RKO (cell line): ENCODE measurements at places on chromosomes 3 and 15.

DNA sequence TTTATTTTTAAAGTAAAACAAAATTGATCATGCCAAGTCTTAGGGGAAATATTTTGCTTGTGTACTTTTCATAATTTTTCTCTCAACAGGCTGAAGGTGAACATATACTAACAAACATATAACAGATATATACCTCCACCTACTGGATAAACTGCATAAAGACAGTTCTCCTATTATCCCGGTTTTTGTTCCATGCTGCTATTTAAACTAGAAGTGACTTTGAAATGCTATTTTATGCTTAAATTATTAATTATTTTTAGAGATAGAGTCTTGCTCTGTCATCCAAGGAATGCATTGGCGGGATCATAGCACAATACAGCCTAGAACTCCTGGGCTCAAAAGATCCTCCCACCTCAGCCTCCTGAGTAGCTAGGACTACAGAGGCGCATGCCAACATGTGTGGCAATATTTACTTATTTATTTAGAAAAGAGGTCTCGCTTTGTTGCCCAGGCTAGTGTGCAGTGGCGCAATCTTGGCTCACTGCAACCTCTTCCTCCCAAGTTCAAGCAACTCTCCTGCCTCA lies 49.8 kb downstream of the ST3GAL6 start:
- peak; percentile 77 for DNase-seq

DNA sequence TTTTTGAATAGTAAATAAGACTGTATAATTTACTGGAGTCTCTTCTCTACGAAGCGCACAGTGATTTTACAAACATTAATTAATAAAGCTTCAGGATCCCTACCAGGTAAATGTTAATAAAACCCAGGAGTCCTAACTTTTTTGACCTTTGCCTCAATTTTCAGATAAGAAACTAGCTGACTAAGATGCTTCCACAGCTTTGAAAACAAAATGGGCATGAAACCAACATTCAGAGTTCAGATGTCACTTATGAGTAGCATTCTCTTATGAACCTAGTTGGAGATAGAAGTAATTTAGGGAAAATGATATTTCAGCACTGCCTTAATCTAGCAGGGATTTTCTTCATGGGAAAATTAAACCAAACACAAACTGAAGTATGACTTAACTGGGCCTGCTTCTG lies 13.0 kb upstream of the FHIT start:
- DNase-seq = no peak

DNA sequence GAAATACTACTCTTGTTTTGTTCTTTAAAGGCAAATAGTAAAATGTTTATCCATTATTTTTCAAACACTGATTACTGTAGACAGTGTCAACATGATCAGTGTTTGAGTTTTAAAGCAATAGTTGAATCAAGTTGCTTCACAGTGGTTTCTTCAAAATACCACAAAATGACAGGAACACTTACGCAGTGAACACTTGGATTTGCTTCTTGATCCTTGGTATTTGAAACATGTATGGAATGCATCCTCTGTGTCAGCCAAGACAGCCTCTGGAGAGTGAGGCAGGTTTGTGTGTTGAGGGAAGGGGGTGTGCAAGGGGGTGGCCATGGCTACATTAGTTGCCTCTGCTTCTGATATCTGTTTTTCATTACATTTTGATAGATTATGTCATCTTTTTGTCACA lies 413.0 kb downstream of the RBMS3 start:
- no peak for DNase-seq

DNA sequence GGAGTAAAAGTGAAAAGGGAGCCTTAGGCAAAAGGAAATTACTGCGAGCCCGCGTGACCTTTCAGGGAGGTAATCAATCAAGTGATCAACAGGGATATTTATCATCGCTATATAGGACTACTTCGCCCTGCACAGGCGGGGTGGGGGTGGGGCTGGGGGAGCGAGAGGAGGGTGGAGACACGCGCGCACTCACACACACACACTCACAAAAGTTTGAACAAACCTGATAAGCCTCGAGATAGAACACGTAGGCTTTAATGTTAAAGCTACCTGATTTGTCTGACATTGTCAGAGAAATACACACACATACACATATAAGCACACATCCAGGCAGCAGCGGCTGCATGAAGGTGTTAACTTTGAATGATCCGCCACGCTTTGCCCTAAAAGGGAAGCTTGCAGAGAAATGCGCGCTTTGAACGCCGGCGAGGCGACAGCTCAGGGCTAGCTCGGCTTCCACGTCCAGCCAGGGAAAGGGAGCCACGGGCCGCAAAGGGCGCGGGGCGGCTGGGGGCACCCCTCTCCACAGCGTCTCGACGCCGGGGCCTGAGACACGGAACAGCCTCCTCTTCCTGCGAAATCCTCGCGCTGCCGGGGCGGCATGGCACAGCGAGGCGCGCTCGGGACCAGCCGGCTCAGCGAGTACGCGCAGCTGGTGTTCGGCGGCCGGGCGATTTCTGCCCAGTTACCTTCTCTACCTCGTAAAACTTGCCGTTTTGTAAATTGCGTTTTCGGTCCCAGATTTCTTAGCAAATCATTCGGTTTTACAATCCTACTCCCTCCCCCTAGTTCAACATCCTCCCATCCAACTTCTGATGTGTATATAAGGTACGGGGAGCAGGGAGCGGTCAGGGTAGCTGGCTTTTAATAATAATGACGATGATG lies 4.8 kb upstream of the MECOM start:
- peak; percentile 48 for DNase-seq

- DNase-seq = no peak
Observed at GRCh38 chr15:78637776-78638435, 3.1 kb downstream of the CHRNB4 start.

- no peak for DNase-seq
Observed at GRCh38 chr3:62027241-62027640, 346.1 kb downstream of the FEZF2 start.

- DNase-seq = no peak
Observed at GRCh38 chr3:52528586-52529375, 4.9 kb downstream of the NT5DC2 start.

GRCh38 chr3:136008732-136009470 lies 43.4 kb downstream of the PPP2R3A start:
- DNase-seq = no peak

DNA sequence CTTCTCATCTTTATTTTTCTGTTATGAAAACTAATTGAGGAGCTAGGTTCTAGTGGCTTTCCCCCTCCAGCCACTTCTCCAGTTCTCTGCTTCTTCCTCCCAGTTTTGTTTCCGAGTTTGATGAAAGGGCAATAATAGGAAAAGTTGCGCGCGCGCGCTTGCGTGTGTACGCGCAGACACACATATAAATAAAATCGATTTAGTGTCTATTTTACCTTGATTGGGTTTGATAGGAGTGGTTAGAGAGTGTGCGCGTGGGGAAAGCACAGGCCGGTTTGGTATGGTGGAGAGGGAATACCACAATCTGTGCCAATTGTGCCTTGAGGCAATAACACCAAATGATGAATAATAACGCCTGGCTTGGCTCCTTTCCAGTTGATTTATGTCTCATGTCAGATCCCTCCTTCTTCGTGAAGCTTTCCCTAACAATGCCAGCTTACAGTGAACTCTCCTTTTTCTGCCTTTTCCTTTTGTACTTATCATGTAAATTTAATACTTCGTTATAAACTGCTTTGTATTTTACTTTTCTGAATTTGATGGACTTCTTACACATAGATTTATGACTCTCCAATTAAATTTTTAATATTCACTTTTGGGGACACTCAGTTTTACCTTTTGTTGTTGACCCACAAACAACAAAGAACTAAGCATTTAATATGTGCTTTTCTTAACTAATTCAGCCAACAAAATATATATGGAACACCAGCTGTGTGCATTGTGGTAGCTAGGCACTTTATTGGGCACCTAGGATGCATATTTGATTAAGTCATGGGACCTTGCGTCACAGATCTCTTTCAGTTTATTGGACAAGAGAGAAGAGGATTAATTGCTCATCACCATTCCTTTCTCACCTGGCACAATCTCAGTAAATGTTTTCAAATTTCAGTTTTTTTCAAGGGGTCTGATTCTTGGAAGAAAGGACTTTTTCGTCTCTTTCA lies 1.7 kb downstream of the TIPARP start:
- peak; percentile 96 for DNase-seq

DNA sequence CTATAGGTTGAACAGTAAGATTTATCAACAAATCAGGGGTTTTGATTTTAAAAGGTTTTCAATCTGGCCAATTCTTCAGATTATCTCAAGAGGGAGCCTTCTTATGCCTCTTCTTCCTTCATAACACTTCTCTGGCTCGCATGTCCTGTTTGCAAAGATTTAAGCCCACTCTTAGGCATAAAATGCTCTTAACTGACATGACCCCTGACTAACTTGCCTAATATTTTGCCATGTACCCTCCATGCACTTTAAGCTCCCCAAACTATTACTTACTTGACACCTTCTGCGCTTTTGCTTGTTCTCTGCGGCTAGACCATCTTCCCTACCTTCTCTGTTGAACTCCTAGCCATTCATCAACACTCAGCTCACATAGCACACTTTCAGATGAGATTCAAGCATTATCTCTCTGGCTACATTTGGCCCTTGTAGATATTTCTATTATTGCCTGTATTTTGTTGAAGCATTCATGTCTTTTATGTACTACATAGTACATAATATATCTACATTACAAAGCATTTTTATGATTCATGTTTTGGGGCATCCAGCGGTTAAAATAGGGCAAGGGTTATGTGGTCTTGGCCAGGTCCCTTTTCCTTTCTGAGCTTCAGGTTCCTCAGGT lies 1.0 kb upstream of the ARIH1 start:
- DNase-seq = peak; percentile 62

GRCh38 chr3:31129241-31129640 lies 234.8 kb upstream of the GADL1 start:
- DNase-seq = no peak

GRCh38 chr3:128277378-128278069 lies 124.2 kb downstream of the EEFSEC start:
- DNase-seq = no peak

- DNase-seq = no peak
Observed at GRCh38 chr3:130894986-130895280, 1.0 kb downstream of the ATP2C1 start.

GRCh38 chr3:141669434-141669833 lies 68.7 kb upstream of the RNF7 start:
- no peak for DNase-seq

- no peak for DNase-seq
Observed at GRCh38 chr15:66714543-66714981, 12.5 kb downstream of the SMAD6 start.

DNA sequence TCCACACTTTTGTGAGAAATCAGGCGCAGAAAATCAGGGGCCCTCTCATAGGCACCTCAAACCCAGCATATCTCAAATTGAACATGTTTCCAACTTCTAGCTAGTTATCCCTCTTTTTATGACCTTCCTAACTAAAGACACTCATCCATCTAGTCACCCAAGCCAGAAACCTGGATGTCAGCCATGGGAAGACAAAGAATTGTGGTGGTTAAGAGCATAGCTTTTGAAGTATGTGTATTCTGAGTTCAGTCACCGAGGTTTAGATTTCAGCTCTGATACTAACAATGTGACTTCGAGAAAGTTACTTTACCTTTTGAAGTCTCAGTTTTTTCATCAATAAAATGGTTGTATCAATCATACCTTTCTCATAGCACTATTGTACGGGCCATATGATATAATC lies 495.5 kb downstream of the NLGN1 start:
- no peak for DNase-seq

GRCh38 chr3:183591881-183592521 lies 36.5 kb upstream of the KLHL6 start:
- no peak for DNase-seq

GRCh38 chr3:107661447-107662123 lies 138.8 kb downstream of the BBX start:
- no peak for DNase-seq

DNA sequence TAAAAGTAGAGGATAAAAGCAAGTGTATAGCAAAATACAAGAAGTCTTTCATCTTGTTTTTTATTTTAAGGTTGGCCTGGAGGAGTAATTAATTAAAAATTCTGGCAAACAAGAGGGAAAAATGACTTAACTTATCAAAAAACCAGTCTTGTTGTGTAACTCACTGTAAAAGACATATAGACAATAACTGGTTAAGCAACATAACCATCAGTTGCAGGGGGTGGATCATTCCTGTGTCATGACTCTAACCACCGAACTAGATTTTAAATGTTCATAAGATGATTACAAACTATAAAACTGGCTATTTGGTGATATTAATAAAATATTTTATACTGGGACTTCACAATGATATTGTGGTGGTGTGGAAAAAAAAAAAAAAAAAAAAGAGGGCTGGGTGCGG lies 130.6 kb downstream of the STAG1 start:
- no peak for DNase-seq

- no peak for DNase-seq
Observed at GRCh38 chr15:52406601-52407000, 111.0 kb upstream of the MYO5C start.

- no peak for DNase-seq
Observed at GRCh38 chr3:179676081-179676480, 23.2 kb downstream of the USP13 start.

GRCh38 chr15:69679623-69680228 lies 227.1 kb downstream of the RPLP1 start:
- no peak for DNase-seq

- DNase-seq = no peak
Observed at GRCh38 chr3:87575550-87575949, 299.2 kb upstream of the POU1F1 start.

DNA sequence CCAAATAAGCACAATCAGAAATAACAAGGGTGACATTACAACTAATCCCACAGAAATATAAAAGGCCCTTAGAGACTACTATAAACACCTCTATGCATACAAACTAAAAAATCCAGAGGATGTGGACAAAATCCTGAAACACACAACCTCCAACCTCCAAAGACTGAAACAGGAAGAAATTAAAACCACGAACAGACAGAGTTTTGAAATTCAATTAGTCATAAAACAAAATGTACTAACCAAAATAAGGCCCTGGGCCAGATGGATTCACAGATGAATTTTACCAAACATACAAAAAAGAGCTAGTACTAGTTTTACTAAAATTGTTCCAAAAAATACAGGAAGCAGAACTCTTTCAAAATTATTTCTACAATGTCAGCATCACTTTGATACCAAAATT lies 1043.6 kb downstream of the DIPK2A start:
- no peak for DNase-seq

DNA sequence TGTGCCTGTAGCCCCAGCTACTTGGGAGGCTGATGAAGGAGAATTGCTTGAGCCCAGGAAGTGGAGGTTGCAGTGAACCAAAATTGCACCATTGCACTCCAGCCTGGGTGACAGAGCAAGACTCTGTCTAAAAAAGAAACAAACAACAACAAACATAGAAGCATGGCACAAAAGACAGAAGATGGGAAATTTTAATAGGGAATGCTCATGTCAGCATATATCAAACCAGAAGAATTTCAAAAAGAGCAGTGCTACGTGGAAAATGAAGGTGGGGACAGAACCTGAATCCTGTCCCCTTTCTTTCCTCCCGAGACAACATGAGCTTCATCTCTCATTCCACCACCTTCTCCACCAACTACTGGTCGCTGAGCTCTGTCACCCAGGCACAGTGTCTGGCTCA lies 46.3 kb upstream of the MFGE8 start:
- DNase-seq = no peak

DNA sequence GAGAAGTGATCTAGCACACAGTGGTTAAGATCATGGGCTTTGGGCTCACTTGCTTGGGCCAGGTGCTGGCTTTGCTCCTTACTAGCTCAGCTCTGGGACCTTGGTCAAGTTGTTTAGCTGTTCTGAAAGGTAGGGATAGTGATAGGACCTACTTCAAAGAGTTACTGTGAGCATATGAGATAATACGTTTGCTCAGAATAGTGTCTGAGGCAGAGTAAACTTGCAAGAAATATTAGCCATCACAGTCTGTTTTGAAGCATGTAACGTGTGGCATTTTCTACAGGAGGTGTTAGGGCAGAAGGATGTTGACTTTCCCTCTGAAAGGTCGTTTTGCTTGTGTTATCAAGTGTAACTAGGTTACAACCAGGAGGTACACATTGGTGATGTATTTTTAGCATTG lies 34.5 kb upstream of the NFKBIZ start:
- no peak for DNase-seq
